Fibroblast of skin of scalp (primary cell): ENCODE measurements at places on chromosomes 3 and 15.

- DNase-seq: no peak
These were observed 71.0 kb upstream of the ZNF280D start for GRCh38 chr15:56804279-56804678.

- DNase-seq: no peak
These were observed 8.3 kb upstream of the ANKUB1 start for GRCh38 chr3:149800693-149801092.

- no peak for DNase-seq
These were observed 11.2 kb downstream of the COPG1 start for GRCh38 chr3:129260606-129261005.

- no peak for DNase-seq
These were observed 15.4 kb upstream of the APEH start for GRCh38 chr3:49658711-49659110.
